Right renal pelvis (tissue), 4 donors: ENCODE measurements at places on chromosomes 13 and 19.

DNA sequence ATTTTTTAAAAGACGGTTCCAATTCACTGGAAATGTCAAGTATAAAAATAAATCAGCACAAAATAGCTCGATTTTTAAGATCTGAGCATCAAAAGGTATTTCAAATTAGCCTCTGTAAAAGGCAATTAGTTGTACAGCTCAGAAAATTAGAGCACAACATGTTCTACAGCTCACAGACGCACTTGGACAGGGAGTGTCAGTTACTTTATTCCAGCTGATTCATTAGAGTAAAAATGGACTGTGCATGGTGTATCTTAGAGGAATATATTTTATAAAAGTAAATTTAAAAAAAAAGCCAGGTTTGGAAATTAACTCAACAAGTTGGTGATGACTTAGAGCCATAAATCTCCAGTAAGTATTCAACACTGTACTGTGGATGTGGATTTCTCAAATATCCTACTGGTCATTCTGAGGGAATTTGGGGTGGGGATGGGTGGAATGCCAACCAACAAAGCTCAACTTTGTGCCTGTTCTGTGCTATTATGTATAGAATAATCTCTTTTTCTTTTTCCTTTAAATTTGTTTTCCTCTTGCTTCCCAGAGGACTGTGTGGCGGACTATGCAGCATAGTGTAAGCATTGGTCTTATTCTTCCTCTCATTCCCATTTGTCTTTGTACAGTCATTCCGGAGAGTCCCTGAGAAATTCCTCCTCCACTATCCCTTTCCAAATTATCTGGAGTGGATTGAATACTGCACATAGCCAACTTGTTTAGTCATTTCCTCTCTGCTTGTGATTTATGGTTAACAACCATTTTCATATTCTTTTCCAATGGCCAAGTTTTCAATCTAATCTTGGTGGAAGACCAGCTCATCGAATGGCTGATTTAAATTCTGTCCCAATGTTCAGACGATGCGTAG, 169.3 kb downstream of the DCT start:
- DNase-seq = no peak

DNA sequence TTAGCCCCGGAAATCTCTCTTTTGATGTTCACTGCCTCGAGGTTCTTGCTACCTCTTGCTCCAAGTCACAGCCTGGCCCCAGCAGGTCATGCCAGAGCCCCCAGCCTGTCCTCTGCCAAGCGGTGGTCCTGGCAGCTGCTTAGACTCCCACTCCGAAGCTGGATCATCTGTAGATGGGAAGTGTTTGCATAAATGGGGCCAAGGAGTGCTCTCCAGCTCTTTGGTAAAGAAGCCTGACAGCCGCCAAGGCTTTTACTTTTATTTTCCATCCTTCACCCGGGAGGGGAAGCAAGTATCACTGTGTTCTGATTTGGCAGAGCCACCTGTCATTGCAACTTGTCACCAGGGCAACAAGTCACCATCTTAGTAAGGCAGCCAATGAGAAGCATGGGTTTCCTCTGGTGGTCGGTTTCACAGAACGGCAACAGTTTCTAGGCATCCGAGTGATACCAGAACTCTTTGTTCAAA, 10.6 kb upstream of the RETN start:
- no peak for DNase-seq

GRCh38 chr13:77338961-77339401, 12.1 kb upstream of the MYCBP2 start:
- DNase-seq = no peak

- no peak for DNase-seq
Observed at GRCh38 chr13:35285677-35286076, 190.8 kb downstream of the MAB21L1 start.

- no peak for DNase-seq
Observed at GRCh38 chr13:110759710-110760109, 46.2 kb downstream of the ING1 start.

DNA sequence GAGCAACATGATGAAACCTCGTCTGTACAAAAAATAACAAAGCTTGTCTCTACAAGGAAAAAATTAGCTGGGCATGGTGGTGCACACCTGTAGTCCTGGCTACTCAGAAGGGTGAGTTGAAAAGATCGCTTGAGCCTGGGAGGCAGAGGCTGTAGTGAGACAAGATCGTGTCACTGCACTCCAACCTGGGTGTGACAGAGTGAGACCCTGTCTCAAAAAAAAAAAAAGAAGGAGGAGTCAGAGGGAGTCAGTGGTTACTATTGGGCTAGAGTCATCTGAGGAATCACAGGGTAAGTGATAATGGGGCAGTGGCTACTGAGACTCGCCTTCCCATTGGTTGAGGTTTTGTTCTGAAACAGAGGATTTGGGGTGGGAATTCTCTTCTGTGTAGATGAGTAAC, 1.9 kb upstream of the GPI start:
- no peak for DNase-seq

GRCh38 chr13:108475181-108475580, 154.2 kb upstream of the MYO16 start:
- DNase-seq = no peak

GRCh38 chr13:44273991-44274770, 99.4 kb upstream of the SERP2 start:
- DNase-seq = no peak

GRCh38 chr19:46115396-46116106, 8.9 kb downstream of the IGFL3 start:
- no peak for DNase-seq

DNA sequence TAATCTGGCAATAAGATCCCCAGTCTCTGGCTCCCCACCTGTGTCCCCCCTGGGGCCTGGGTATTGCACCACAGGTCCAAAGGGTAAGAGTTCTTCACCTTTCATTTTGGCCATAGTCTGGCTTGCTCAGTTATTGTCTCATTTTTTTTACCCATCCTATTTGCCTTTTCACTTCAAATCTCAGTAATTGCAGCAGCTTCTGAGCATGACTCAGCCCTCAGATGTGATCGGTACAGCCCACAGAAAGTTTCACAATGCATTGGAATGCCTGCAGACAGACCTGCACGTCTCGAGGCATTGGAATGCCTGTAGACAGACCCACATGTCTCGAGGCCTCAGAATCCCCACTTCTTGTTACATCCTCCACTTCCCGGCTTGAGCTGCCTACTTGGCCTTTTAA, 173.6 kb downstream of the NUFIP1 start:
- no peak for DNase-seq

DNA sequence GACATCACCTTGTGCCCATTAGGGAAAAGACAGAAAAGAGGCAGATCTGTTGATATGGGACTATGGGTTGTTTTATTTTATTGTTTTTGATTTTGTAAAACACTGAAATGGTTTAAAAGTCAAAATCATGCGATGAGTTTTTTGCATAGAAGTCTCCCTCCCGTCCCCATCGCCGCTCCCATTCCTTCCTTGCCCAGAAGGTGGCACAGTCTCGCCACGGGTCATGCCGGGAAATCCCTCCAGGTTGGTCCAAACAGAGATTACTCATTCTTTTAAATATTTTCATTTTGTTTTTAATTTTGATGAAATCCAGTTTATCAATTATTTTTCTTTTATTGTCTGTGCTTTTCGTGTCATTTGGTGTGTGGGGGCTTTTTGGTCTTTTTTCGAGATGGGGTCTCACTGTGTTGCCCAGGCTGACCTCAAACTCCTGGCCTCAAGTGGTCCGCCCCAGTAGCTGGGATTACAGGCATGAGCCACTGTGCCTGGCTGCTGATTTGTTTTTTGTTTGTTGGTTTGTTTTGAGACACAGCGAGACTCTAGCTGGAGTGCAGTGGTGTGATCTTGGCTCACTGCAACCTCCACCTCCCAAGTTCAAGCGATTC, 9.2 kb downstream of the PGPEP1 start:
- no peak for DNase-seq

GRCh38 chr19:16945364-16945714, 56.5 kb downstream of the F2RL3 start:
- no peak for DNase-seq

DNA sequence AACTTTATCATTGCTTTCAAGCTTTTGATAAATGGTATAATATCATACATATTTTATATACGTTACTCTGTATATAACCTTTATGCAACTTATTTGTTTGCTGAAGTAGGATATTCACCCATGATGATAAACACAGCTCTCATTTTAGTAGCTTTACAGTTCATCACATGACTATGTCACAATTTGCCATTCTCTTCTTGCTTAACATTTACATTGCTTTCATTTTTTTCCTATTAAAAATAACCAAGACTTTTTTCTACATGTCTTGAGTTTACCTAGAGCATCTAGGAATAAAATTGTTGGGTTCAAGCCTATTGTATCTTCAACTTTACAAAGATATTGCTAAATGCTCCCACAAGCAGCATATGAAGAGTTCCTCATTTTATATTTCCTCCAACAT, 54.0 kb downstream of the KCNRG start:
- no peak for DNase-seq
